ENCODE measurements at places on chromosomes 16 and 17. TPM values are rescaled to one million over a fixed set of nuclear protein-coding genes. Genes with fewer than 3 reads are reported as not detected.

The GABARAPL2 gene
- total RNA-seq, result 172 TPM

The ABCC12 gene
- not detected for total RNA-seq

The DLX4 gene
- 0.13 TPM for total RNA-seq

DNA sequence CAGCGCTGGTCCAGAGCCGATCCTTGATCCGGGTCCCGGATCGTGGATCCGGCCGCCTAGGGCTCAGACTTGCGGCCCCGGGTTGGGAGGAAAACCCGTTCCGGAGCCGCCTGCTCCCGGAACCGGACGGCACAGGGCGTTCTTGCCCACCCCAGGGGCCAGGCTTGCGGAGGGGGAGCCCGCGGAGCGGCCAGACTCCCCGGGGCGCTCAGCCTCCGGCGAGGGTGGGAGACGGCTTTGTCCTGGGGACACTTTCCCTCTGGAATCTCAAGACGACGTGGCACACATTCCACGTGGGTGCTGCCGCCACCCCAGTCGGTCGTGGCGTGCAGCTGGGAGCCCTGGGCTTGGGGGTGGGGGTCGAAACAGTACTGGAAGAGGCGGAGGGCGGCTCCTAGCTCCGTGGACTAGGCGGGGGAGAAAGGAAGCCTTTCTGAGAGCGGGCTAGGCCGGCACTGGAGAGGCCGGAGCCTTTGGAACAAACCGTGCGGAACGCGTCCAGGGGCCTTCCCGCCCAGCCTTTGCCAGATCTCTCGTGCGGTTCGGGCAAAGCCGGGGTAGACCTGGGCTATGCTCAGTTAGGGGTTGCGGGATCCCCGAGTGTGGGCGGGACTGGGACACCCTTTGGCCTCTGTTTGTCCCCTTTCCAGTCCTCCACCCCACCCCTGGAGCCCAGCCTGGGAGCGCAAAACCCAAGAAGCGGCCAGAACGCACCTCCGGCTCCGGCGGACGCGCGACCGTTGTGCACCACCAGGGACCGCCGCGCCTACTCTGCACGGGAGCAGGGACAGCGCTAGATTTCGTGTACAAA lies 26.5 kb downstream of the SREBF1 start:
- peak; percentile 75 for DNase-seq

Data from left cardiac atrium (tissue), 4 donors.